ENCODE measurements at places on chromosomes 16 and 17.

GRCh38 chr16:55351936-55352335, 27.9 kb downstream of the IRX6 start:
- no peak for DNase-seq

DNA sequence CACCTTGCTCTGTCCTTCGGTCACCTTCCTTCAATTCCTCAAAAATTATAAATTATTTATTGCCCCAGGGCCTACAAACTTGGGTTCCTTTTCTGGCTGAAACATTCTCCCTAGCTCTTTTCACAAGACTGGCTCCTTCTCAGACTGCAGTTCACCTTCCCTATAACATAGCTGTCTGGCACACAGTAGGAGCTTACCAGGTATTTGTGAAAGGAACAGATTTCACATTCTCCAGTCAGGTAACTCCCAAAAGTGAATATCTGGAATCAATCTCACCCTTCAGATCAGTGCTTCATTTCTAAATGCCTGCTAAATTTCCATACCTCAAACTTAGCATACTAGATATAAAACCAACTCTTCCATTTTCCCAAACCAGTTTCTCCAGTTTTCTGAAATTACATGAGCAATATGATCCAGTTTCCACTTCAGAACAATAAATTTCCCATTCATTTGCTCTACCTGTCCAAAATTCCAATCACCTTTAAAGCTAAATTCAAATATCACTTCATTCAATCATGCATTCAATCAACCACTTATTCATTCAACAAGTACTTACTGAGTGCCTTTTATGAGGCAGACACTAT, 6.1 kb downstream of the RFFL start:
- no peak for DNase-seq

DNA sequence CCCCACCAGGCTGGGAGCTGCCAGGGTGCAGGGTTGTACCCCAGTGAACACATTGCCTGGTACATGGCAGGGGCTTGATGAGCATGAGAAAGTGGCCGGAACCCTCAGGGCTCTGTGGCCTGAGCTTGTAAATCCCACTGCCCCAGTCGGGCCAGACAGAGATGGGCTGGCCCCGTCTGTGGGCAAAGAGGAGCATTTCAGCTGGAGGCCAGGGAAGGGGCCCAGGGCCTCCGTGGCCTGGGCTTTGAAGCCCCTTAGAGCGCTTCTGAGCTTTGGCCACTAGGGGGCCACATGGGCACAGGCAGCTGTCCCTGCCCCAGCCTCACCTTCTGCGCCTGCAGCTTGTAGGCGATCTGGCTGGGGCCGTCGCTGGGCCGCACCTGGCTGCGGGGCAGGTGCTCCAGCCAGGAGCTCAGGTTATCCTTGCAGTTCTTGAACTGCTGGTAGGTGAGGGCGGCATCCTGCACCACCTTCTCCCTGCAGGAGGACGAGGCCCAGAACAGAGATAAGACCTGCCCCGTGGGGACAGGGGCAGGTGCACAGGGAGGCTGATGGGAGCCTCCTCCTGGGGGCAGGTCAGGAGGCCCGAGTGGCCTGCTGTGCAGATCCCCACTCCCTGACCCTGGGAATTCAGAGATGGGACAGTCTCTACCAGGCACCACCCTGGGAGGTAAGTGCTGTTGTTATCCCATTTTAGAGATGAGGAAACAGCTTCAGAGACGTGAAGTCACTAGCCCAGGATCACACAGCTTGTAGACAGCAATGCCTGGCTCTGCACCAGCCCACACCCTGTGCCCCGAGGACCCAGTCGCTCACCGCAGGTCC, 12.8 kb downstream of the EVPL start:
- no peak for DNase-seq

- DNase-seq = no peak
Observed at GRCh38 chr16:67661101-67661761, 471 bp downstream of the PARD6A start.

DNA sequence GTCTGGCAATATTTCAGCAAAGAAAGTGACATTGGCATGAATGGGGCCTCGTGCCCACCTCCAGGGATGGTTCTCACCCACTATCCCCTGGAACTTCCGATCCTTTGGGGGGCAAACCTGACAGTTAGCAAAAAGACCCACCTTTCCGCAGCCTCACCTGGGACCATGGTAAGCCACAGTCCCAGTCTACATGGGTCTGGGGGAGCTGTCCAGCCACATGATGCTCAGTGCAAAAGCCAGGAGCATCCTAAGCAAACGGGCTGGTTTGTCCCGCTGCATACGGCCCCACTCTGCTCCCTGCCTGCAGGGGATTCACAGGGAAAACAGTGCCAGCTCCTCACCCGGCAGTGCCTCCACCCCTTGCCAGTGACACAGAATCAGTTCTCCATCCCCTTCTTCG, 19.3 kb downstream of the AIPL1 start:
- DNase-seq = no peak

GRCh38 chr17:65268832-65269231, 131.7 kb downstream of the RGS9 start:
- DNase-seq = peak; percentile 46

- no peak for DNase-seq
Observed at GRCh38 chr16:51410125-51410524, 259.1 kb upstream of the SALL1 start.

GRCh38 chr17:7208027-7208571, 11.5 kb downstream of the DLG4 start:
- DNase-seq = no peak

DNA sequence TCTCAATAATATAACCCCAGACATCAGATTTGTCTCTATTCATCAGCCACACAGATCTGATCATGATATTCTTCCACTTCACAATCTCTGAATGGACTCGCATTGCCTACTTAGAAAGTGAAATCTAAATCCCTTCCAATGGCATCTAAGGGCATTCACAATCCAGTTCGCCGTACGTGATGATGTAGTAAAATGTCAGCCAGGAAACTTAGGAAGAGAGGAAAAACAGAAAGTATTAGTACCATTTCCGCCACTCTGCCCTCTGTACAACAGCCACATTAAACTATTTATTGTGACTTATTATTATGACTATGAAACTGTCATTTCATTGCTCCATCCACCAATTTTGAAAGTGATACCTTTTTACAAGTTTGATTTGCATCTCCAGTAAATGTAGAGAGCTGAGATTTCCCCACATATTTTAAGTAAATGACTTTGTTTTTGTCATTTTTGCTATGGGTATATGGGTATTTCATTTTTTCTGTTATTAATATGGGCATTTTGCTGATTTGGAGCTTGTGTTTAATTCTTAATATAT, 69.4 kb upstream of the SMIM36 start:
- no peak for DNase-seq

- DNase-seq = no peak
Observed at GRCh38 chr17:1413281-1413791, 13.3 kb upstream of the YWHAE start.

DNA sequence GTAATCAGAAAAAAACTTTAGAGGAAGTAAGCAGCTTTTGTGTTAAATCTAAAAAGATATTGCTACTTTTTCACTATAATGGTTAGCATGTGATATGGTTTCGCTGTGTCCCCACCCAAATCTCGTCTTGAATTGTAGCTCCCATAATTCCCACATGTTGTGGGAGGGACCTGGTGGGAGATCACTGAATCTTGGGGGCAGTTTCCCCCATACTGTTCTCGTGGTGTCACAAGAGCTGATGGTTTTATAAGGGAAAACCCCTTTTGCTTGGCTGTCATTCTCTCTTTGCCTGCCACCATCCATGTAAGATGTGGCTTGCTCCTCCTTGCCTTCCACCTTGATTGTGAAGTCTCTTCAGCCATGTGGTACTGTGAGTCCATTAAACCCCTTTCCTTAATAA, 117.1 kb downstream of the KCNJ2 start:
- no peak for DNase-seq

GRCh38 chr17:40068129-40068581, 5.4 kb downstream of the THRA start:
- DNase-seq = no peak

GRCh38 chr17:15171167-15172047, 93.7 kb downstream of the PMP22 start:
- DNase-seq = no peak

All from AG04449 (cell line).